NCI-H1092 (cell line): ENCODE measurements at places on chromosomes 2 and 18.

DNA sequence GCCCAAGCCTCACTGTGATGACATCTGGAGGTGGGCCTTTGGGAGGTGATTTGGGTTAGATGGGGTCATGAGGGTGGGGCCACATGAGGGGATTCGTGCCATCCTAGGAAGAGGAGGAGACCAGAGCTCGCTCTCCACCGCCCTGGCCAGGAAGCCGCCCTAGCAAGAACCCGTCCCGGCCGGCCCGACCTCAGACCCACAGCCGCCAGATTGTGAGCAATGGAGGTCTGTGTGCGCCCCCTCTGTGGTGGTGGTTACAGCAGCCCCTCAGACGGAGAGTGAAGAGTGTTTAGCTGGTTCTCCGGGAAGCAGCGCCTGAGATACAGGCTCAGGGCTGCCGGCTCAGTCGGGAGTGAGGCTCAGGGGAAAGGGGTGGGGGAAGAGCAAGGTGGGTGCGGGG is 83.3 kb downstream of the RTP5 start:
- no peak for DNase-seq

GRCh38 chr2:126855606-126856005 is 43.1 kb upstream of the TEX51 start:
- no peak for DNase-seq

DNA sequence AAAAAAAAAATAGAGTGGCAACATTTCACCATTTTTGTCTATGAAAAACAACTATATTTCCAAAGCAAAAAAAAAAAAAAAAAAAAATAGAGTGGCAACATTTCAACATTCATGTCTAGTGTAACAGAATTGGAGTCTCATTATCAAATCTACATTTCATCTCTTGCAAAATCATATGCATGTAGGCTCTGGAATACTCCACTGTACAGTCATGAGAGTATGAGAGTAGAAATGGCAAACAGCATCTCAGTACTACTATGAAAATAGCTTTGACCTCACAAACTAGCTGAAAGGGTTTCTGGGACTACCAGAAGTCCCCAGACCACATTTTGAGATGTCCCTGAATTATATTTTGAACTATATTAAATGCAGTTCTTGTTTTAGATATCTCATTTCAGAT is 82.8 kb downstream of the SMAD2 start:
- DNase-seq: no peak

- peak; percentile 39 for DNase-seq
These were observed at the start of gene ITGA6 for GRCh38 chr2:172427256-172427989. Gene ITGA6 (plus strand): TSS chr2:172427586.

DNA sequence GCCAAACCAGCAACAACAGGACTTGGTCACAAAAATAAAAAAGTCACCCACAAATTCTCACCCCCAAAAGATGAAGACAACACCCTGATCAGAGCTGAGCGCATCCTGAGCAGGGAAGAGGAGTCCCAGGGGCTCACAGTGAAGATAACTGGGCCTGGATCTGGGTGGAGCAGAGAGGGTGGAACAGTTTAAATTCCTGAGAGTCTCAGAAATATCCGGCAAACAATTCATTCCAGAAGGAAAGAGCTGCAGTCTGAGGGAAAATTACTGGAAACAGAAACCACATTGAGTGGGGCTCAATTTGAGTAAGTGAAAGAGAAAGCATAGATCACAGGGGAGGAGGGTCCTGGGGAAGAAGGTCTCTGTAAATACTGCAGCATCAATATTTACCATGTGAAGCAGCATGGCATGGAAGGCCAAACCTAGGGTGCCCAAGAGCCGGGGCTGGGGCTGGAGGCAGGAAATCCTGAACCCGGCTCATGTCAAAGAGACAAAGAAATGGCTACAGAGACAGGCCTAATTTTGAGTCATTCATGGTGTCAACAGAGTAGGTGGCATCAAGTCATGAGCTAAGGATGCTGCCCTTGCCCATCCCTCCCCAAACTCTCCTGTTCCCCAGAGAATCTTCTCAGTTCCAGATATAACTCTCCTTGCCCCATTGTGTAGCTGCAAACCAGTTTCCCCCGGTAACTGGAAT is 61.4 kb upstream of the ZBTB7C start:
- no peak for DNase-seq

DNA sequence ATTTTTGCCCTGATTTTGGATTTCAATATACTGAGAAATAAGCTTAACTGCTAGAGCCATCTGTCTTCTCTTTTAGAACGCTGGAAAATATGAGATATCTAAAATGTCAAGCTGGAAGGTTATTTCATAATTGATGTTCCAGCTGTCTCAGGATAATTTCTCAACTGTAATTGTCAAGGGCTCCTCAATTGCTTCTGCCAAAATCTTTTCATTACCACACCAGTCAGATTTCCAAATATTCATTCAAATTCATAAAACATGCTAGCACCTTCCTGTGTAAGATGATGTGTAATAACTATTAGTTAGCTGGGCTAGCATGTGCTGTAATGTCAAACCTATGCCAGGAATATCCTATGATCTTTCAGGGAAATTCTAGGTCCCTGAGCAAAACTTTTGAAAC is 88.1 kb downstream of the TNFRSF11A start:
- DNase-seq: no peak

GRCh38 chr2:239774142-239774462 is 251.0 kb downstream of the NDUFA10 start:
- DNase-seq: no peak

DNA sequence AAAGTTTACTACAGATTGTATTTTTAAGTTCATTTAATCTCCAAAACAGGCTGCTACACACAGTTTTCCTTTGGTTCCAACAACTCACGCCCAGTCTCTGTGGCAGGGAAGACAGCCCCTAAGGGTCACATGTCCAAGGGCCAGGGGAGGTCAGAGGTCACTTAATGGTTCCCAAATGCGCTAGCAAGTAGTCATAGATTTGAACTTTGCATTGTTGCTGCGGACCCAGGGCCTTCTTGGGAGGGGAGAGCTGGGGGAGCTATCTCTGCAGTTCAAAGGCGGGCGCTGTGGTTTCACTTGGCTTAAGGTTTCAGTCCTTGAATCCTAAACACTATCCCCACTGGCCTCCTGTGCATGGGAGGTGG is 74.8 kb upstream of the ZNF532 start:
- DNase-seq: no peak

- no peak for DNase-seq
These were observed 13.5 kb upstream of the NPC1 start for GRCh38 chr18:23599809-23600208.

GRCh38 chr2:118974103-118974993 is 32.4 kb downstream of the MARCO start:
- no peak for DNase-seq

GRCh38 chr2:196128749-196129148 is 42.6 kb downstream of the STK17B start:
- no peak for DNase-seq

DNA sequence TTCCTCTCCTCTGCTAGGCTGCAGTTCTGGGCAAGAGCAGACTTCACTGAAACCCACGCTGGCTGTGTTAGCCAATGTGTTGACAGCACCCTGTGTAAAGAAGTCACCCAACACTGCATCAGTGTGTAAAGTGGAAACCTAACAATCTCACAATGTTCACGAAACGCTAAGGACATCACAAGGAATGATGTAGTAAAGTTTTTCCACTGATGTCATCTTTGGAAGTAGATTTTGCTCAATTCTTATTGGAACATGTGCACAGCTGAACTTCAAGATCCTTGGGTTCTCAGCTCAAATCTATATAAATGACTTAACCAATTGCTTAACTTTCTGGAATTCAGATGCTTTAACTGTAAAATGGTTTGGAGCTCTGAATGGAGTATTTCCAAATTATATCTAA is 1112.5 kb downstream of the TSN start:
- DNase-seq: no peak

DNA sequence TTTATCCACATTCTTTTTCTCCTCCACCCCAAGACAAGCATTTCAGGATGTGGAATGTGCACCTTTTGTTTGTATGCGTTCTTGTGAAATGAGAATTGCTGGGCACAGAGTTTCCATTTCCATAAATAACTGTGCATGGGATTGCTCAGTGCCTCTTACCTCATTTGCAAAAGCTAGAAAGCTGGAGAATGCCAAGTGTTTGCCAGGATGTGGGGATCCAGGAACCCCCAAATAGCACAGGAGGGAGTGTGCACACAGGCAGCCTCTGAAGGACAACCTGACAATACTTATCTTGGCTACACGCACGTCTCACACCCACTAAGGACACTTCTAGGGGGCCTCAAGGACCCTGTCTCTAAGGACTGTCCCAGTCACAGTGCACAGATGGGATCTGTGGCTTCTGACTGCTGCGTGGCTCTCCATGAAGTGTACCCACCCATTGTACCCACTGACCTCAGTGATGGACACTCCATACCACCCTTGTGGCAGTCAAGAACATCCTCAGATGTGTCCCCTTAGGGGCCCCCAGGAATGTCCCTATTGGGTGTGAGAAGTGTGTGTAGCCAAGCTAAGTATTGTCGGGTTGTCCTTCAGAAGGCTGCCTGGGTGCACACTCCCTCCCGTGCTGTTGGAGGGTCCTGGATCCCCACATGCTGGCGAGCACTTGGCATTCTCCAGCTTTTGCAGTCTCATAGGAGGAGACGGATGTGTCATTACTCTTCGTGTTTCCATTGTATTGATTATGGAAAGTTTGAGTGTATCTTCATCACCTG is 38.4 kb downstream of the CAPN13 start:
- no peak for DNase-seq

DNA sequence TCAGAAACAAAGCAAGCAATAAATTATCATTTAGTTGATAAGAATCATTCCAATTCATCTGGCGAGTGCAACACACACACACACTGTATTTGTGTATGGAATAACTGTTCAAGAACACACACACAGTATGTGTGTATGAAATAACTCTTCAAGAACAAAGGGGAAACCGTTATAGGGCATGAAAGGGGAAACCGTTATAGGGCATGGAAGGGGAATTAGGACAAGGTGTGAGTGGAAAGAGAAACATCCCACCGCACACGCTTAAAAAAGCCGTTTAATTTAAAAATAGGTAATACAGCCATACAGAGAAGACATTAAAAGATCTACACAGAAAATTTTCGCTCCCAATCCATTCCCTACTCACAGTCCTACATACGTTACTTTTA is 607 bp upstream of the TSN start:
- DNase-seq: no peak

DNA sequence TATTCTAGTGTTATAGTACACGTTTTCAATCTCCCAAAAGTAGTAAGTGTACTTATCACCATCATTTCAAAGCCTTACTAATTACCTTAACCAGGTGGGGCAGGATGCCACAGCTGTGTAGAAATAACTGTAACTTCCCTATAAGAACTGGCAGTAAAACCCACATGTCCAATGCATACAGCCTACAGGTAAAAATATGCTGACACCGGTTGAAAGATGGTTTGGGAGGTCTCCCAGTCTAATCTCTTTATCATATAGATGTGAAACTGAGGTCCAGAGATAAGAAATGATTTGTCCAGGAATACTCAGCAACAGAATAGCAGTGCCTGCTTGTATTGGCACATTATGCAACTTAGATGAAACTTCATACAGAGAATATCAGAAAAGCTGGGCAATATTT is 322.9 kb downstream of the BCL11A start:
- no peak for DNase-seq

DNA sequence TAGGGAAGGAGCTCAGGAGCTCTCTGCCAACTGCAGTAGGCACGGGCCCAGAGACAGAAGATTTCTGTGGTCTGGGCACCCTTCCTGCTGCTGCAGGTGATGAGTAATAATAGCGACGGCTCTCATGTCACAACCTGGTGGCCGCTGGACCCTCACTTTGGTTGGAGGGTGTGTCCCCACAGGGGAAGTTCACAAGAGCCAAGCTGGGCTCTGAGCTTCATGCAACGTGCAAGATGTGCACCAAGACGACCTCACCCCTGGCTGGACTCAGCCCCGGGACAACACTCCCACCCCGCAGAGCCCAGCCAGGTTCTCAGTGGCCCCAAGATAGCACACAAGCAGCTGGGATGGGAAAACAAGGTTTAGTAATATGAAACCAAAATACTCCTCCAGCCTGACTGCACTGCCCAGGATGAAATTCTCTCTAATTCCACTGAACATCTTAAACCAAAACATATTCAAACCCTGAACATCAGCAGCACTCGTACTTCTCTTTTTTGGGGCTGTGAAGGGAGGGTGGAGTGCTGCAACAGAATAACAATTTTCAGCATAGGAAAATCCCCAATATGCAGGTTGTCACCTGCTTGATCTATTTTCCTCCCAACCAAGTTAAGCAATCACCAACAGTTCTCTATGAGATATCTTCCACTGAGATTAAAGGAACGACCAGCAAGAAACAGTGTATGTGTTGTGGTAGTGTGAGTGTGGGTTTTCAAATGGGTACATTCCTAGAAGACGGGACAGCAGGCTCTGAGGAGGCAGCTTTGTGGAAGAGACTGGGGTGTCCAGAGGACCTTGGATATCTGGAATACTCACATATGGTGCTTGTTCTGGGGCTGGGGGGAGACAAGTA is 26.5 kb downstream of the BCL2 start:
- DNase-seq: no peak

- DNase-seq: no peak
These were observed 5.7 kb downstream of the SERPINB8 start for GRCh38 chr18:63975628-63976027.

DNA sequence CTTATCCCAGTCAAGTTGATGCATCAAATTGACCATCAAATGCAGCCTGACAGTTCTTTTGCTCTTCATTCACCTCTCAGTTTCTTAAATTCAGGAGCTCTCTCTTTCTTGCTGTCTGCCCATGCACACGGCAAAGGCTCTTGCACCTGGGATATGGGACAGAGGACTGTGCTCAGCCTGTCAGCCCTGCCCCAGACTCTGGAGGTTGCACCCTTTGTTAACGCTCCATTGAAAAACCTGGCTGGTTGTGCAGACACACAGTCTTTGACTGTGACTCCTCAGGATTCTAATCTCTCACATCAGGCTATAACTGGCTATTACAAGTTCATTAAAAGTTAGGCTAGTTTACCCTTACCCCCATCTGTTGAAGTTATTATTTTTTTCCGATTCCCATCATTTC is 1032.5 kb downstream of the SOCS6 start:
- DNase-seq: no peak

DNA sequence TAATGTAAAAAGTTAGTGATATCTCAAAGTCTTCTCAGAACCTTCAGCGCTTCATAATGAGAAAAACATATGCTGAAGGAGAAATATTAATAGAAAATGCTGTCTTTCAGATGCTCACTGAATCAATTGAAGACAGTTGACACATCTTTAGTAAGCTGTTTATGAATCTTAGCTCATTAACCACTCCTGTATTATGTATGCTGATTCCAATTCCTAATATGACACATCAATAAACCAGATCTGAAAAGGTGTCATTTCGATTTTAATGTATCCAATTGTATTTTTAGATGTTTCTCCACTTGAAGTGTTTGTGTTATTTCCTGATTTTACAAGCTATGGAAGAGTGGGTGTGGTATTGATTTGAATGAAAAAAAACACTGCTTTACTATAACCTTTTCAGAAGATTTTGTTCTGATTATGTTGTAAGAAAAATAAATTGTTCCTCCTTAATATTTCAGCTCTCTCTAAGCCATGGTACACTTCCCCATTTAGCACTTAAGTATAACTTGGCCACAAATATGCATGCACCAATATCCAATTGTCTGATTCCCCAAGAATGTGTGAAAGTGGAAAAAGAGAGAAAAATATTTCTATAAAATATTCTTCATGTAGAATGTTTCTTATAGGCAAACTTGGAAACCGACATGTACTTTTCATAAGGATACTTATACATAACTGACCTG is 569.8 kb downstream of the ARHGAP15 start:
- DNase-seq: no peak
